ENCODE measurements at places on chromosomes 16 and 17.

GRCh38 chr17:13599864-13600263, 1.9 kb downstream of the HS3ST3A1 start:
- no peak for DNase-seq

GRCh38 chr17:80826955-80827645, 164.5 kb upstream of the CHMP6 start:
- peak; percentile 27 for DNase-seq

GRCh38 chr17:82019690-82020571, 2.7 kb downstream of the CENPX start:
- peak; percentile 53 for DNase-seq

DNA sequence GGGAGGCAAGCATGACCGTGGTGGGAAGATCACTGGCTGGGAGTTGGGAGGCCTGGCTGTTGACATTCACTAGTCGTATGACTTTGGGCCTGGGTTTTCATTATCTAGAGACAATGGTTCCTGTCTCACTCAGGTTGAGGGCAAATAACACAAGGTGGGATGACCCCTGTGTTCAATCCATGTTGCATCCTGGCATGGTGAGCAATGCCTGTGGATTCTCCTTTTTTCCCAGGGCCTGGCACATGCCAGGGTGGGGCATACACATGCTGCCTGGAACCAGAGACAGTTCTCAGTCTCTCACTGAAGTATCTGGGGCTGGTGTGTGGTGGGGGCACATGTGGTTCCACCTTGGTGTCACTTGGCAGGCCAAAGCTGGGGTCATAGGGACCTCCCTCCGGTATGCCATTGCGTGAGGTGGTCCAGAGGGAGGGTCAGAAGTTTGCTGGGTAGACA, 5.4 kb downstream of the THRA start:
- DNase-seq: no peak

GRCh38 chr17:4527566-4528125, 27.5 kb downstream of the MYBBP1A start:
- no peak for DNase-seq
